Stomach (tissue), 19 donors: ENCODE measurements at places on chromosomes 2 and 18. TPM values are rescaled to one million over a fixed set of nuclear protein-coding genes. Genes with fewer than 3 reads are reported as not detected.

The TMEM169 gene
- 0.37 TPM for polyA plus RNA-seq

The PROC gene
- 2.1 TPM for polyA plus RNA-seq

The FBXO36 gene
- 1.2 TPM for polyA plus RNA-seq

The CTAGE1 gene
- not detected for polyA plus RNA-seq

The RNF125 gene
- polyA plus RNA-seq, result 1.2 TPM

The G6PC2 gene
- not detected for polyA plus RNA-seq

The KCNS3 gene
- polyA plus RNA-seq, result 7.6 TPM

The DCDC2C gene
- polyA plus RNA-seq, result not detected
